Urinary bladder (tissue), 4 donors: ENCODE measurements at places on chromosomes 1 and 21. TPM values are rescaled to one million over a fixed set of nuclear protein-coding genes. Genes with fewer than 3 reads are reported as not detected.

Gene C8B
- total RNA-seq, result not detected

Gene RSPH1
- total RNA-seq, result 0.26 TPM

Gene SYTL1
- total RNA-seq, result 12.8 TPM

Gene NUDT17
- 5.9 TPM for total RNA-seq

Gene S100A7
- total RNA-seq, result not detected

Gene RGS7
- total RNA-seq, result 0.42 TPM

Gene ANGPTL3
- total RNA-seq, result not detected

DNA sequence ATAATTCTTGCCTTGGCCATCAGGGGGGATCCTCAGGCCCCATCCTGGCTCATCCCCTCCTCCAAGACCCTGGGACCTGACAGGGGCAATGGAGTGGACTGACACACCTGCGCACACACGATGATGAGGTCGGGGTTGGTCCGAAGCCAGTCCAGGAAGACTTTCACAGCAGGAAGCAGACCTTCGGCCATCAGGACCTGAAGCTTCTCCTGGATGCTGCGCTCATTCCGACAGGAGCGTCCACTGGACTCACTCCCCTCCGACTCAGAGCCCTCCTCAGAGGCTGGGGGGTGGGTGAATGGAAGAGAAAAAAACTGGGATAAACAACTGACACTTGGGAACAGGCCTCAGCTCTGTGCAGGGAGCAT is 15.4 kb upstream of the PAQR6 start:
- DNase-seq, result no peak

- DNase-seq, result no peak
Measured at GRCh38 chr1:11180342-11180744, 8.8 kb upstream of the ANGPTL7 start.

DNA sequence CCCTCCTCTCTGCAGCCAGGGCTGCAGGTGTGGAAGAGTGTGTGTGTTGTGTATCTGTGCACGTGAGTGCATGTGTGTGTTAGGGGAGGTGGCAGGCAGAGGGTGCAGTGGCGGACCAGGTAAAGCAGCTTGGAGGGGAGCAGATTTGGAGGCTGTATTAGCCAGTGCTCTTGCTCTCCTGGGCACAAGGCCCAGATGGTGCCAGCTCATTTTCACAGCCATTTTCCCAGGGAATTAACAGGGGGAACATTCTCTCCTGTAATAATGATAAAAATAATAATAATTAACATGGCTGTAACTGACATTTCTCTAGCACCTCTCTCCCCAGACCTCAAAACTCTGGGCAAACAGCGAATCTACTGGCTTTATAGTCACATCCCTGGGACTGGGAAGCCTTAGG is 43.6 kb downstream of the LRRN2 start:
- no peak for DNase-seq

- DNase-seq, result no peak
Measured at GRCh38 chr21:45581322-45581712, 39.1 kb upstream of the SLC19A1 start.

DNA sequence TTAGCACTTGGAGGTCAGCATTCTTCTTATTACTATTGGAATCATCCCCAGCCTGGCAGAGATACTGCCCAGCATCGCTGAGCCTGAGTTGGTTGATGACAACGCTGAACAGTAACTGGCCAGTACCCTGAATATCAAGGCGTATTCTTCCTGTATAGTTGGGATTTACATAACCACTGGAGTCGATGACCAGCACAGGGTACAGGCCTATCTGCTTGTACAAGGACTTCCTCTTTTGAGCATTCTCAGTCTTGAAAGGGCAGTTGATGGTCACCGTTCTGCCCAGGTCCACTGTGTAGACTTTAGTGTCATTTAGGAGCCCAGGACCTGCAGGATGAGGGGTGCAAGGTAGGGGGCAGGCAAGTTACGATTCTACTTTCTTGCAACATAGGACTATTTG is 8.8 kb downstream of the PIGR start:
- no peak for DNase-seq

GRCh38 chr1:101546885-101547284 is 310.1 kb downstream of the S1PR1 start:
- DNase-seq, result no peak

- no peak for DNase-seq
Measured at GRCh38 chr1:159091180-159091560, 14.6 kb upstream of the AIM2 start.

DNA sequence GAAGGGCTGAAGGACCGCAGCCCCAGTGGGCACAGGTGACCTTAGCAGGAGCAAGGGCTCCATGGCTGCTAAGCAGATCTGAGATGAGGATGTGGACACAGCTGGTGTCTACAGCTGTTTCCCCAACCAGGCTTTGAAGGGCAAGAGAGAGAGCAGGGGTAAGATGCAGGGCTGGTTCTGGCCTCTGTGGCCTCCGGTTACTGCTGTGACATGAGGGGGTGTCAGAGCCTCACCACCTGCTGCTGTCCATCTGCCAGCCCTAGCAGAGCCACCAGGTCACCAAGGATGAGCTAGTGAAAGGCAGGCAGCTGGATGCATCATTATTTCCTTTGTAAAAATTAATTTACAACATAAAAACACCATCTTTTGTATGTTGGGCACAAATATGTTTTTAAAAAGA is 33.4 kb downstream of the OBSCN start:
- no peak for DNase-seq
